ENCODE measurements at places on chromosomes 16 and 17. TPM values are rescaled to one million over a fixed set of nuclear protein-coding genes. Genes with fewer than 3 reads are reported as not detected.

GRCh38 chr17:67922503-67922902 is 73.8 kb downstream of the C17orf58 start:
- DNase-seq = no peak

- no peak for DNase-seq
Observed at GRCh38 chr16:30838876-30839471, 52.0 kb upstream of the ZNF629 start.

- DNase-seq = no peak
Observed at GRCh38 chr17:82983510-82984248, 95.7 kb upstream of the METRNL start.

CALB2 gene
- total RNA-seq = 8.3 TPM

DNA sequence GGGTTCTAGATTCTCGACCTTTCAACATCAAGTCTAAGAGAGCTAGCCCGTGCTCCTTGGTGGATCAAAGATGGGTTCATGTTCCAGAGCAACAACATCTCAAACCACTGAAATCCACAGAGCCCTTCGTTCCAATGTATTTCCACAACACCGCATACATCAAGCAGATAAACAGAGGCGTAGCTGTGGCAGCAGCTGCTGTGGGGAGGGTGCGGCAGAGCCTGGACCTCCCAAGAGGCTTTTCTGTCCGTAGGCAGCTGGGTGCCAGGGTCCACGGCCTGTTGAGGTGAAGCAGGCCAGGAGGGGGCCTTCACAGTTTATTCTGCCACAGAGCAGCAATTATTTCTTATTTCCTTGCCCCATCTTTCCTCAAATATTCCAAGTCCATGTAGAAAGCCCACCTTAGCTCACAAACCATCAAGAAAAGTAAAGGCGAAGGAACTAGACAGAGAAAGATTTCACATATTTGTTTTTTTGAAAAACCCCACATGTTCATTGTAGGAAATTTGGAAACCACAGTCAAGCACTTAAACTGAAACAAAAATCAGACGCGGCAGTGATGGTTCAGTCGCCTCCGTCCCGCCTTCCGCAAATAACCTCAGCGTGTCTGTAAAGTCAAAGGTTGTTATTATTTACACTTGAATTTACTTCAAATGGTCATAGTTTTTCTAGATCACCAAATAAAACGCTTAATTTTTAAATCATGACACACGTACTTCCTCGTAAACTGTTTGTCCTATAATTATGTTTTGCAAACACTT is 144.6 kb upstream of the FOXF1 start:
- no peak for DNase-seq

DNA sequence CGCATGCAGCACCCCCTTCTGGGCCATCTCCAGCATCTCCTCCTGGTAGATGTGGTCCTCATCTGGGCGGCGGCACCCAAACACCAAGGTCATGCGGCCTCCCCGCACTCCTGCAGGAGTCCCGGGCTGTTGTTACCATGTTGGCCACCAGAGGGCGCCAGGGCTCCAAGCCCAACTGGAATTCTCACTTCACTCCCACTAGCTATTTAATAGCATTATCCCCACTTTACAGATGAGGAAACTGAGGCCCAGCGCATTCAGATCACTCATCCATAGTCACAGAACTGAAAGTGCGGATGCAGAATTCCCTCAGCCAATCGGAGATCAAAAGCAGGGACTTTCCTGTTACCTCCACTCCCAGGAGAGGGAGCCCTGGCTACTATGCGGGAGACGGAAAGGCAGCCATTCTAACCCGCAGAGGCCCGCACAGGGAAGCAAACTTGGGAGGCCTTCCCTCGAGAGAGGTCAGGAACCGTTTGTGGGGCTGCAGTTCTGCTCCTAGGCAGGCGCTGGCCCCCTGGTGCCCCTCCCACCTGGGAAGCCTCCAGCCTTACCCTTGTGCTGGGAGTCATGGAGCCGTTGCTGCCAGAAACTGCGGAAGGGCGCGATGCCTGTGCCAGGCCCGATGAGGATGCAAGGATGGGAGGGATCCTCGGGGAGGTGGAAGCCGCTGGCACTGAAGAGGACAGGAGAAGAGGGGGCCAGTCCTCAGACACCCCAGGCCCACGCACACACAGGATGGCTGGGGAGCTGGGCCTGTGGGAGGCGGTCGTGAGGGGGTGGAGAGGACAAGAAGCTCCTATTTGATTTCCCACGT is 40.1 kb downstream of the NOS2 start:
- DNase-seq = no peak

GRCh38 chr16:85678821-85679220 is 9.9 kb downstream of the GINS2 start:
- no peak for DNase-seq

SOX8 gene
- total RNA-seq = 18.6 TPM

- DNase-seq = no peak
Observed at GRCh38 chr16:83539736-83540490, 267.9 kb upstream of the HSBP1 start.

DNA sequence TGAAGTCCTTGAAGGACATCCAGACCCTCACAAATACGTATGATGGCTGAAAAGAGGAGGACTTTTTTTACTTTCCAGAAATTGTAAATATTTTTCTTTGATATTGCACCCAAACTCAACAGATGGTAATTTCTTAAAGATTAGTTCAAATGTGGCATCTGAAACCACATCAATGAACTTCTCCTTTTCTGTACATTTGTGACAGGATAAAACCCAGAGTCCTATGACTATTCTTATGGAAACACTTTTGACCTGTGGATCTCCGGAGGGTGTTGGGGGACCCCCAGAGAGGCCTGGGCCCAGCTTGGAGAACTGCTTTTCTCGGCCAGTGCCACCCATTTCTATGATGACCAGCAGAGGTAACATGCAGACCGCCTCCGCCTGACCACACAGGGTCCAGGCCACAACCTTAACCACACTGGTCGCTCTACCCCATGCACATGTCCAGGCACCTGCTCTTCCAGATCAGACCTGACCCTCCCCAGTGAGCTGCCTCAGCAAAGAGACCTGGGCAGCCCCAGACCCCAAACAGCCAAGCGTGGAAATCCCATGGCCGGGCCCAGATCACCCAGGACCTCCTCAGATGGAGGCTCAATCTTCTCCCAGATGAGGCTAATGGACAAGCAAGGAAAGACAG is 22.7 kb downstream of the RPH3AL start:
- DNase-seq = no peak

DNA sequence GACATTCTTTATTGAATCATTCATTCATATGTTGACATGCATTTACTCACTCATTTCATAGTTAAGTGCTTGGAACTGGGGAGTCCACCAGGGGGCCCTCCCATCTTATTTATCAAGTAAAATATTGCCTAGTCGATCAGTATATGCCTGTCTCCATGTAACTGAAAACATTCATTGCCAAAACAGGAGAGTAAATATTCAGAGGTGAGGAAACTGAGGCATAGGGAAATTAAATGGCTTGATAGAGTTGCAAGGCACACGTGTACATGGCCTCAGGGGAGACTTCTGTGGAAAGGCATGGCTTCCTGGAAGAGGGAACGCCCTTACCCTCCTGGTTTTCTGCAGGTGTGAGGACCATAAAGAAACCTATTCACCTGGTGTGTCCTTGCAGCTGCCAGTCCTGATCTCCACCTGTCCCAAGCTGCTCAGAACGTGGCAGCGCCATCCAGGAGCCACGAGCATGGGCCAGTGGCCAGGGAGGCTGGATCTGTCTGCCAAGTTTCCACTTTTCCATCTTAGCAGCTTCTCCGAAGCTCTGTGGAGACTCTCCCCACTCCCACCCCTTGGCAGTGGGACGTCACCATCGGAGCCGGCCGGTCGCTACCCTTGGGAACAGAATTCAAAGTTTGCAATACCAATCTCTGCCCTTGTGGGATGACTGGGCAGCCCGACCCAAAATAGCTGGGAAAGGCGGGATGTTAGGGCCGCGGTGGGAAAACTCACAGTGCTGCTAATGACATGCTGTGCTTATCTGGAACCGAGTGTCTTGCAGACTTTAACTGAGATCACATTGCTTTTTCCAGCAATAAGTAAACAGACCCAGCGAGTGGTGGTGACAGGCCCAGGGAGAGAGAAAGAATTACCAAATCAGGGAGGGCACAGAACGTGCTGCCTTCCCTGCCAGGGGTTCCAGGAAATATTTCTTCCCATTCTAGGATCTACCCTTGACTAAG is 4.1 kb upstream of the C1QTNF1 start:
- no peak for DNase-seq

- no peak for DNase-seq
Observed at GRCh38 chr16:11024333-11025053, 80.1 kb downstream of the CLEC16A start.

- DNase-seq = no peak
Observed at GRCh38 chr16:83606486-83607030, 201.2 kb upstream of the HSBP1 start.

GRCh38 chr16:69273009-69273408 is 38.1 kb upstream of the VPS4A start:
- no peak for DNase-seq

CDYL2 gene
- 11.4 TPM for total RNA-seq

RAPGEFL1 gene
- 15.3 TPM for total RNA-seq

GRCh38 chr17:49076573-49077384 is 55.8 kb upstream of the B4GALNT2 start:
- DNase-seq = no peak

DNA sequence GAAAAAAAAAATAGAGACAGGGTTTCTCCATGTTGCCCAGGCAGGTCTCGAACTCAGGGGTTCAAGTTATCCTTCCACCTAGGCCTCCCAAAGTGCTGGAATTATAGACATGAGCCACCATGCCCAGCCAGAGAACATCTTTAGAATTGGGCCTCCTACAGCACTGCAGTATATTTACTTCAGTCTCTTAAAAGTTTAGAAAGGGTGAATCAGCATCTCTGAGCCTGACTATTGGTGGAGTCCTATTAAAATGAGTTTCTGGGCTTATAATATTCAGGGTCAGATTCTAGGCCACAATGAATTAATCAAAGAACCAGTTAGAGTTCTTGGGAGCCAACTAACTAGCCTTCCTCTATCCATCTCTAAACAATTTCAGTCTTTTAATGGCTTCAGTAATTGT is 22.8 kb downstream of the TADA2A start:
- no peak for DNase-seq

CACNG4 gene
- 34.8 TPM for total RNA-seq

CDRT15 gene
- total RNA-seq = not detected

- DNase-seq = no peak
Observed at GRCh38 chr17:42072323-42073187, 22.2 kb upstream of the C17orf113 start.

DNA sequence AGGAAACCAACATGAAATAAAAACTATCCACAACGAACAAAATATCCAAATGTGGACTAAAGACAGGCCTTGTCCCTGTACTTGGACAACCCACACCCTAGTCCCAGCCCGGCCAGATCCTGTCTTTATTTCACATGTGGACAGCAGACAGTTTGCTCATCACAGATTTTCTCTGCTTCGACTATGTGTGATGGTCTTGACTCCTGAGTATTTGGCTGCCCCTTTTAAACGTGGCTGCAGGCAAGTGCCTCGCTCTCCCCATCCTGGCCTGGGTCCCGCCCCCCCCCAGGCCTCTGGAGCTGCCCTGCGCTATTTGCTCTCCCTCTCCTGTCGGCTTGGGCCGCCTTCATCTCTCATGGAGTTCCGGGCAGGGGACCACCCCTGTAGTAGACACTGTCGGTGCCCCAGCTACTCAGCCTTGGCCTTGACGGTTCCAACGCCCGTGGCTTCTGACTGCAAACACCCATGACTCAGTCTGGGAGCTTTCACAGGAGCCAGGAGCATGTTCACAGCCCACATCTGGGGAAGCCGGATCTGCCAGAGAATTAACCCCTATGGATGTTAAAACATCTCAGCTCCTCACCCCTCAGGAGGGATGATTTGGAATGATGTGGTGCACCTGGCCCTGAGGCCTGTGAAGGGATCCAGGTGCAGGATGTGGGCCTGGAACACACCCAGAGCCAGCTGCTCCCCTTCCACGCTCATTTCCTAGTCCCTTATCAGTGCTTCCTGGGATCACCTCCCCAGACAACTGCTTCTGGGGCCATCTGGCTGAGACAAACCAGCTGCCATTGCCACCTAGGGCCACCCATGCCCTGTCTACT is 229.7 kb upstream of the RPL38 start:
- no peak for DNase-seq

Data from cerebellum (tissue), 4 donors.